Stimulated activated CD4-positive, alpha-beta T cell treated with anti-CD3 and anti-CD28 coated beads, TNF-alpha, amount 100 ng/mL, for 4 hours (primary cell): ENCODE measurements at places on chromosomes 3 and 15.

DNA sequence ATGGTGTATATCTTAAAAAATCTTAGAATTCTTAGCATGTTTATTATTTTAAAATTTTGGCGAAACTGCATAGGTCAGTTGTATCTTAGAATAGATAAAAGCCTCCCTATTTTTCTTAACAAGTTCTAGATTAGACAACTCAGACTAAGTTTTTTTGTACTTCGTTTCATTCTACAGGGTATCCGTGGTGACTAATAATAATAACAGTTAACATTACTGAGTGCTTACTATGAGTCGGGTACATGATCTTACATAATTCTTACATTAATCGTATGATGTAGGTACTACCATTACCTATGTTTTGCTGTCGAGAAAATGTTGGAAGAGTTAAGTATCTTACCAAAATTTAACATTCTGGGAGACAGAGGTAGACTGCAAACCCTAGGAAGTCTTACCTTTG lies 60.7 kb downstream of the UBE2E2 start:
- DNase-seq = no peak

DNA sequence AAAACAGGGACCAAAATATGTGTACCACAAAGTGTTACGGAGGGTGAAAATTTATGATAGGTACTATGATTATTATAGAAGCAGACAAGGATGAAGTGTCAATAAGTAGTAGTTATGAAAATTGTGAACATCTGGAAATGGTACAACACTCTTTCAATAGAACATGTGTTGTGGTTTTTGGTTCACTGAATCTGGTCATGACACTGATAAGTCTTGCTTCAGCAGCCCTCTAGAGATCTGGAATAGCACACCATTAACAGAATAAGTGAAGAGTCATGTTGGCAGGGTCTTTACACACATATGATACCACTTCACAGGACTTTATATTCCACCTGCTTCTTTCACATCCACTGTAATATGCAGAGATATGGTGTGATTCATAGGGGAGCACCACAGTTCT lies 985.2 kb upstream of the SEMA6D start:
- no peak for DNase-seq

DNA sequence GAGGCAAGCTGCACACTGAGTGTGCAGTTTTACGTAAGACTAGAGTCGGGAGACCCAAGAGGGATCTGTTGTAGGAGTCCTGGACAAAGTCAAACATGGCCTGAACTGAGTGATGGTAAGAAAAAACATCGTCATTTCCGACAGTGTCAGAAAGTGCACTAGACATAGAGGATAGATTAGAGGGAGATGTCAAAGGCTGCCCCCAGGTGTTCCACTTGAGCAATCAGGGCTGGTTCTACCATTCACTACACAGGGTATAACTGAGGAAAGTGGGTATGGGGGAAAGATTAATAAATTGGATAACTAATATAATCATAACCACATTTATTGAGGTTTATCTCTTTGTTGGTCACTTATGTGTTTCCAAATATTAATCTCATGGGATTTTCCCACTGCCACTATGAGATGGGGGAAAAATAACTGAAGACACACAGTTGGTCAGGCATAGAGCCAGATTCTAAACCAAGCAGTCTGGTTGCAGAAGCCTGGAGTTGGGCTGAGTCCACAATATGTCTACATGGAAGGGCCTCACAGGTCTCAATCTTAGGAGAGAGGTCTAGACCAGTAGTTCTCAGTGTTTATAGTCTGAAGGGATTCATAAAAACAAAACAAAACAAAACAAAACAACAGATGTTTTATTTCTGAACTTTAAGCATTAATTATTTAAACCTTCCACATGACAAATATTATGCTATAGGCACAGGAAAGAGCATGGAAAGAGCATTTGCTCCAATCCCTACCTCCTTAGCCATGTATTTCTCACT lies 766.5 kb downstream of the NTRK3 start:
- no peak for DNase-seq

GRCh38 chr3:59997583-59997982 lies 947.8 kb upstream of the CFAP20DC start:
- DNase-seq = no peak

DNA sequence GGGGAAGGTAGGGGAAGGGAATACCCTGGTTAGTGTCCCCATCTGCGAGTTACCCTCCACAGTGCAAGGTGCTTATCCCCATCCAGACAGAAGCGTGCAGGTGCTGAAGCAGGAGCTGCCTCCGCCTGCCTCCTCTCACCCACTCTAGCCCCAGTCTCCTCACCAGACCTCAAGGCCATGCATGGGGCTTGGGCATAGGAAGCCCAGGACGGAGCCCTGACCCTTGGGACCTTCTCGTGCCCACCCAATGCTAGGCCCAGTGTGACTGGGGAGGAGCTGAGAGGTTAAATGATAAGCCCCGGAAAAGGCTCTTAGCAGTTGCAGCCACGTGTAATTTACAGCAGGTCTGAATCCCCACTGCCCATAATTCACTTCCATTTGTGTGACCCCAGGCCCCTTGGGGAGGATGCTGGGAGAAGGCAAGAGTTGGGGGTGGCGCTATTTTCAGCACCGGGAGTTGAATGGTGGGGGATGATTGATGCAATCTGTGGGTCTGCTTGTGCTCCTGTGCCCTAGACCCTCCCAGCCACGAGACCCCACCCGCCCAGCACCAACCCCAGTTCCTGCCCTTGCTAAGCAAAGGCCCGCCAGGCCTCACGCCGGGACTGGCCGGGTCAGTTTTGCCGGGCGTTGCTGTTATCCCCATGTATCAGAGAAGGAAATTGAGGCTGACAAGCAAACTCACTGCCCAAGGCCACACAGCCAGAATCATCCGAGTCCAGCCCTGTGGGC lies 14.5 kb upstream of the PLXND1 start:
- no peak for DNase-seq

DNA sequence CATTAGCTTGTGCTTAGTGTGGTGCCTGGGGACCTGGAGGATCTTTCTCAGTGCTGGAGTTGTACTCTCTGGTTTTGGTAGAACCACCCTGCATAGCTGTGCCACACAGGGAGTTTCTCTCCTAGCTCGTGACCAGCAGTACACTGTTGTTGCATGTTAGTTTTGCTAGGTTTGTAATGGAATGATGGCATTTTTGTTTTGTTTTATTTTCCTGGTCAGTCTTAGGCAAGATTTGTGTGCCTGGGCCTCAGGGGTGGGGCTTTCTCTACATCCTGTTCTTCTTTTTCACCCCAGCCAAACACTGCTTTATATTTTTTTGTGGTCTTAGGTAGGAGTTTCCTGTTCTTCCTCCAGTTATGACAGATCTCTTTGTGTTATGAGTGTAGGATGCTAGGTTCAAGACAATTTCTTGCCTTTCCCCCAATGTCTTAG lies 534.5 kb upstream of the KCNMB2 start:
- DNase-seq = no peak

DNA sequence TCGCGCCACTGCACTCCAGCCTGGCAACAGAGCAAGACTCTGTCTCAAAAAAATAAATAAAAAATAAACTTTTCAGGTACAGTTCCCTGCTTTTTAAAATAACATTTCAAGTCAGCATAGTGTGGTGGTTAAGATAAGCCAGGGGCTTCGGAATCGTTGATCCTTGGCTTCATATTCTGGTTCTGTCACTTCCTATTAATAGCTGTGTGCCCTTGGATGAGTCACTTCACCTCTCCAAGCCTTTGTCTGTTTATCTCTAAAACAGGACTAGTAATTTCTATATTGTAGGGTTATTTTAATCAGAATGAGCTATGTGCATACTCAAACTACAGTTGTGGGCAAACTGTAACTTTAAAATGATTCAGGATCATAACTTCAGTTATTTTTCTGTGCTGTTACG lies 53.8 kb upstream of the SENP5 start:
- no peak for DNase-seq

- no peak for DNase-seq
Observed at GRCh38 chr3:131082871-131083863, 56.5 kb downstream of the NEK11 start.

- no peak for DNase-seq
Observed at GRCh38 chr3:31926543-31926942, 54.5 kb downstream of the OSBPL10 start.

DNA sequence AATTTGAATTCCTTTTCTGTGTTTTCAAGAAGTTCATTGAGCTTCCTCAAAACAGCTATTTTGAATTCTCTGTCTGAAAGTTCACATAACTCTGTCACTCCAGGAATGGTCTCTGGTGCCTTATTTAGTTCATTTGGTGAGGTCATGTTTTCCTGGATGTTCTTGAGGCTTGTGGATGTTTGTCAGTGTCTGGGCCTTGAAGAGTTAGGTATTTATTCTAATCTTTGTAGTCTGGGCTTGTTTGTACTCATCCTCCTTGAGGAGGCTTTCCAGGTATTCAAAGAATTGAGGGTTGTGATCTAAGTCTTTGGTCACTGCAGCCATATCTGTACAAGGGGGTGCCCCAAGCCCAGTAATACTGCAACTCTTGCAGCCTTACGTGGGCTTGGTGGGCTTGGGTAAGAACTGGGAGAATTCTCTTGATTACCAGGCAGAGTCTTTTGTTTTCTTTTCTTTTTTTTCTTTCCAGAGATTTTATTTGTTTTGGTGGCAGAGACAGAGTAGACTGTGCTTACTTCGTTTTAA lies 19.3 kb upstream of the CCNDBP1 start:
- no peak for DNase-seq

- DNase-seq = no peak
Observed at GRCh38 chr15:50162969-50163718, 18.9 kb upstream of the SLC27A2 start.

DNA sequence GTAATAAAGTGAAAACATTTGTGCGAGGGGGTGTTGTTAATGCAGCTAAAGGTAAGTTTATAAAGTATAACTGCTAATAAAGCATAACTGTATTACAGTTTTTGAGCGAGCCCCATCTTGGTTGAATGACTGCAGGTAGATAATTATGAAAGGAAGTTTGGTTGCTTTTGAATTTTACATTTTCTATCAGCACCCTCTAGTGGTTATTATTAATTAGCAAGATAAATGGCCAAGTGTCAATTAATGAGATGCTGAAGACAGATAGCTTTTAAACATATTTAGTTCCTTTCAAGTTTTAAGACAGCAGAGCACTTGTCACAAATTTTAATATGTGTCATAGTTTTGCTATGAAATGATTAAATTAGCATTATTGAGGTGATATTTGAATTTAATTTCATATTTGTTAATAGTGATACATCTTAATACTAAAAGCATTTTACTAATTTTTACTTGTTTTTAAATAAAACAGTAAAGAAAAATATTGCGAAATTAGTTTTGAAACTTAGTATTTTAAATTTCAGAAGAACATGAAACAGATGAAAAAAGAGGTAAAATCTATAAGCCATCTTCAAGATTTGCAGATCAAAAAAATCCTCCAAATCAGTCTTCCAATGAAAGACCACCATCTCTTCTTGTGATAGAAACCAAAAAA lies 15.1 kb downstream of the U2SURP start:
- DNase-seq = no peak

DNA sequence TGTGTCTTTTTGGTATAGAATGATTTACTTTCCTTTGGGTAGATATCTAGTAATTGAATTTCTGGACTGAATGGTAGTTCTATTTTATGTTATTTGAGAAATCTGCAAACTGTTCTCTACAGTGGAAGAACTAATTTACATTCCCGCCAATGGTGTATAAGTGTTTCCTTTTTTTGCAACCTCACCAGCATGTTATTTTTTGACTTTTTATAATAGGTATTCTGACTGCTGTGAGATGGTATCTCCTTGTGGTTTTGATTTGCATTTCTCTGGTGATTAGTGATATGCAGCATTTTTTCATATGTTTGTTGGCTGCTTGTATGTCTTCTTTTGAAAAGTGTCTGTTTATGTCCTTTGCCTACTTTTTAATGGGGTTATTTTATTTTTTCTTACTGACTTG lies 607.2 kb downstream of the OTOL1 start:
- no peak for DNase-seq

- no peak for DNase-seq
Observed at GRCh38 chr15:37007301-37007700, 93.0 kb downstream of the MEIS2 start.

DNA sequence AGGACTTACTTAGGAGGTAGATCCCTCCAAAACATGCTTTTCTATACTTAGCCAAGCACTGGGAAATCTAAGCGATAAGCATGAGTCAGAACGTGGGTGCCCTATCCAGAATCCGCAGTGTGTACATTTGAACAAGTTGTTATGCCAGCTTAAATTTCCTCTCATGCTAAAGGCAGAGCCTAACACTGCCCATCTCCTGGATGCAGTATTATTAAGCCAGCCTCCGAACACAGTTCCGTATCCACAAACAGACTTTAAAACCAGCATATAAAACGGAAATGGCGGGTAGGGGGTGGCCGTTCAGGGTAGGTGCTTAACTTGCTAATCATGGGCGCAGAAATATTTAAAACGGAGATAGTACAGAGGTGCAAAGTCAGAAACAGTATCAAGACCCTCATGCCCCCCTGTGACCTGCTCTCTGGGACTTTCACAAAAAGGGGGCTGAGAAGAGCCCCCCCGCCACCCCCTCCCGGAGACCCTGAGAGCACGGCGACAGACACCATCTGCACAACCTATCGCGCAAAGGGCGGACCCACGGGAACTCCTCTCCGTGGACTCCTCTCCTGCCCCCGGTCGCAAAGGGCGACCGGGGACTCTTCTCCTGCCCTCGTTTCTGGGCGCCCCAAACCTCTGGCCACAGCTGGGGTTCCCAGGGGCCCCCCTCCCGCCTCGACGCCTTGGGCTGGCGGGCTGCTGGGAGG lies 889 bp upstream of the LRRIQ4 start:
- no peak for DNase-seq

DNA sequence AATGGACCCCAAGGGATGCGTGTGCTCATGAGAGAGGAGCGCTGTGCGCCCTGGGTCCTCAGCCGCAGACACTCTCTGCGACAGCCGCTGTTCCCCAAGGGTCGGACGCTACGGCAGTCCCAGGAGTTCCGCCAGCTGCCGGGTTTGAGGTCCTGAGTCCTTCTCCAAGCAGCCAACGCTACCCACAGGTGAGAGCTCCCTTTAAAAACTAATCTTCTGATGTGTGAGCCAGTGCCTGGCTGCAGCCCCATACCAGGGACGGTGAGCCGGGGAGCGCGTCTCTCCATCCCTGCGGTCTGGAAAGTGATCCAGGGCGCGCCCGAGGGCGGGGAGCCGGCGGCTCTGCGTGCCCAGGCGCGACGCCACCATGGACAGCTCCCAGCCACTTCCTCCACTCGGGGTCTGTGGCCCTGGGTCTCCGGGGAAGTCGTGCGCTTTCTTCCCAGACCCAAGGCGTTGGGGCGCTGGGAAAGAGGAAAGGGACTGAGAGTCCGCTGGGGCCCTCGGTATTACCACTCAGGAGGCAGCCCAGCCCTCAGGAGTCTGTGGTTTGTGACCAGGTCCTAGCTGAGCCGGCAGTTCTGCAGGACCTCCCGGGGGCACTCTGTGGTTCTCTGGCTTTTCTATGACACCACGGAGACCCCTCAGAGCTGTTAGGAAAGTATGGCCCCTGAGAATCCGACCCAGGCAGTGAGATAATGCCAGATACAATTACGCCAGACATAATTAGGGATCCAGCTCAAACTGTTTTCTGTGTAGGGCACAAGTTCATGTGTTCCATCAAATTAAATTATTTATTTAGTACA lies 1.4 kb downstream of the CEMIP start:
- no peak for DNase-seq

GRCh38 chr15:62474021-62474770 lies 309.1 kb upstream of the C2CD4B start:
- DNase-seq = no peak

- DNase-seq = no peak
Observed at GRCh38 chr3:122021811-122022401, at the start of gene ILDR1. ILDR1 (minus strand) TSS chr3:122022247; CDS start chr3:122022077, 170 bp downstream.
